ENCODE measurements at places on chromosomes 2 and 18.
A peak's percentile ranks its signal among the peaks of the same experiment; 100 is the strongest.

DNA sequence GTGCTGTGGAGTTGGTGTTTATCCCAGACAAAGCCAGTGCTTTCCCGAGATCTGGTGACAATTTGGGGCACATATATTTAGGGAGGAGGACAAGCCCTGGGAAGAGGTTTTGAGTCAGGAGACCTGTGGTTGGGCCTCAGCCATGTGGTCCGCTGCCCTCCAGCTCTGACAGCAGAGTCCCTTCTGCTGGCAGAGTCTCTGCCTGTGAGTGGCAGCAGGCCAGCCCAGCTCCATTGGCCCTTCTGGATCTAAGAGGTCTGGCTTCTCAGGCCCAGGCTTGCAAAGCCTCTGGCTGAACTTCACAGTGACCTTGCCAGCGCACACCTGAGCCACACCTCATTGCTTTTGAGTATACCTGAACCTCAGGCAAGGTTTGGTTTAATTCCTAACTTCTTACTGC is 115.3 kb downstream of the BCL2L11 start:
- peak; percentile 22 for DNase-seq

DNA sequence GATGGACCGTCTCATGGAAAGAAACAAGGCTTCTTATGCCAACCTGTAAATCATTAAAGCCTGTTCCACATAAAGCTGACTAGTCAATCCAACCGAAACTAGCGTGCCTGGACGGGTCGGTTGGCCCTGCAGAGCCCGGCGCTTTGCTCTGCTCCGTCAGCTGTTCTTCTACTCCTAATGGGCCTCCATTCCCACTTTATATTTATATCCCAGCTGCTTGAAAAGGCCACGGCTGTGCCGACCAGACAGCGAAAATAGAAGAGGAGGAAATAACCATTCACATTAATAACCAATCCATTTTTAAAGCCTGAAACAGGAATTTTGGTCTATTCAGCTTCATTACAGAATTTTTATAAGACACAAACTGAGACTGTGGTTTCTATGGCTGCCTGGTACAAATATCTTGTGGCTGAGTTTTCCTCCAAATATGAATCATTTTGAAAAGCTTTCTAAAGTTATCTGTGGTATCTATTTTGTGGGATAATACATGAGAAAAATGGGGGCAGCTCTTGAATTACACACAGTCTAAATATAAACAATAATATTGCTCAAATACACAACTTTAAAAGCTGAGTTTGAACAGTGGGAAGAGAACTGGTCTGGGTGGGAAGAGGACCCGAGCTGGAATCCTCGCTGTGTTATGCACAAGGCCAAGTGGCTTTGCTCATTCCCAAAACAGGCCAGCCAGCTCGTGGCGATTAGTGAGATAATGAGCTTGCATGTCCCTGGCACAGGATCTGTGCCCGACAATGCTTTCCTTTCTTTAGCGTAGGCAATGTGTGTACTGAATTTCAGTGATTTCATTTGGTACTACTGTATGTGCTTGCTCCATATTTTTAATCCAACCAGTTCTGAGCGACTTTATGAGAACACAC is 10.5 kb upstream of the FAM124B start:
- DNase-seq = peak; percentile 67

GRCh38 chr2:239569401-239570090 is 168.7 kb upstream of the HDAC4 start:
- peak; percentile 23 for DNase-seq

GRCh38 chr2:28509361-28509760 is 13.5 kb downstream of the PLB1 start:
- no peak for DNase-seq

- DNase-seq = peak; percentile 46
Measured at GRCh38 chr18:524466-524865, 24.0 kb upstream of the COLEC12 start.

DNA sequence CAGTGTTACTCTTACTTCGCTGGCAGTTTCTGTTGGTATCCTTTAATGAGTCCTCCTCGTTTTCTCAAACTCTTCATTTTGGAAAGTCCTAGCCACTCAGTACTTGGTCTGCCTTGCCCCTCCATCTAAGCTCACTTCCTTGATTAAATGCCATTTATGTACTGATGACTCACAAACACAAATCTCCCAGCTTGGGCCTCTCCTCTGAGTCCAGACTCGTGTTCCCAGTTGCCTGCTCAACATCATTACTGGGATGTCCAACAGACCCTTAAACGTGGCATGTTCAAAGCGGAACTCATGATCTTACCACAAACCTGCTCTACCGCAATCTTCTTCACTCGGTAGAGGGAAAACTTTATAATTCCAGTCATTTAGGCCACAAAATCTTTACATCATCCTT is 13.8 kb upstream of the CCDC68 start:
- no peak for DNase-seq

GRCh38 chr2:46269001-46269400 is 28.2 kb upstream of the EPAS1 start:
- DNase-seq = peak; percentile 93
